ENCODE measurements at places on chromosomes 5 and 9. TPM values are rescaled to one million over a fixed set of nuclear protein-coding genes. Genes with fewer than 3 reads are reported as not detected.

PCDHA9 gene
- total RNA-seq: 0.11 TPM

ANKRD34B gene
- not detected for total RNA-seq

CD274 gene
- 10.5 TPM for total RNA-seq

TIFAB gene
- total RNA-seq: not detected

SH3GL2 gene
- total RNA-seq: 0.50 TPM

Measured in uterine smooth muscle cell (primary cell).